Stimulated activated effector memory CD8-positive, alpha-beta T cell treated with anti-CD3 and anti-CD28 coated beads, Interleukin-12 subunit alpha, Interleukin-12 subunit beta, amount 100 ng/mL, for 72 hours (primary cell): ENCODE measurements at places on chromosomes 13 and 19.

DNA sequence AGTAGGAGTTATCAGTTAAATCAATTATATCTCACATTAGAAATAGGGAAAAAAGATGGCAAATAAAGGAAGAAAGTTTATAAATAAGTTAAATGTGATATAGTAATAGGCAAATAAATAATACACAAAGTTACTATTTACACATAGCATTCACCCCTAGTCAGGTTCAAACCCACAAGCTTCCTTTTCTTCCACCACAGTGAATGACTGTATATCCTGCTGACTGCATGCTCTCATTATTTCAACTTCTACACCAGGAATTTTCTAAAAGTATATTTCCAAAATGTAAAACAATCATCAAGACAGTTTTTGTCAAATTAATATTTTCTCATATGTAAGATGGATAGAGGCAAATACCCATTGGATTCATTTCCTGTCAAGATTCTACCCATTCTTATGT is 548.6 kb upstream of the SLITRK5 start:
- no peak for DNase-seq

- no peak for DNase-seq
Measured at GRCh38 chr19:13097033-13097462, 5.6 kb downstream of the LYL1 start.

DNA sequence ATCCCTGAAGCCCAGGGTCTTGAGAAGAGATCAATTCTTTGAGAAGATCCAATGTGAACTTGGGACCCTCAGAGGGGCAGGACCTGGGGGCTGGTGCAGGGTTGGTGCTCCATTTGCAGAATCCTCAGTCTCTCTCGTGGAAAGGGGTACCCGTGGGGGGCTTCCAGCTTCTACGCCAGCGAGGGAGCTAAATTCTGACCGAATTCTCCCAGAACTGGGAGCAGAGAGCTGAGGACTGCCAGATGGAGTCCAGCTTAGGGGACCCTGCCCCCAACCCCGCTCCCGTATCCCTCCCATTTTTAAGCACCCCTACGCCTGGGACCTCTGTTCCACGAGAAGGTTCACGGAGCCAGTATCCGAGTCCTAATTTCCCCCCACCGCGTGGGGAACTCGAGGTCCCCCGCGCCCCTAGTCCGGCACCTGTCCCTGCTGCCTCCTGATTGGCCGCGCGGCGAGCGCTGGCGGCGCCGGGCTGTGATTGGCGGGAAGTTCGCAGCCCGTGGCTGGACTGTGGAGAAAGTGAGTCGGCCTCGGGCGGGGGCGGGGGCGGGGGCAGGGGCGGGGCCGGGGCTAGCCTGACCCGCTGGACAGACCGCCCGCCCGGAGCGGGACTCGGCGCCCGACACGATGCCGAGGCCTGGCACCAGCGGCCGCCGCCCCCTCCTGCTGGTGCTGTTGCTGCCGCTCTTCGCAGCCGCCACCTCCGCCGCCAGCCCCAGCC is 4.4 kb upstream of the LTBP4 start:
- no peak for DNase-seq

GRCh38 chr19:1125601-1126467 is 22.0 kb downstream of the GPX4 start:
- DNase-seq: no peak

- DNase-seq: no peak
Measured at GRCh38 chr13:83057119-83057518, 825.2 kb downstream of the SLITRK1 start.
